Gastrocnemius medialis (tissue), 4 donors: ENCODE measurements at places on chromosomes 12 and 14. TPM values are rescaled to one million over a fixed set of nuclear protein-coding genes. Genes with fewer than 3 reads are reported as not detected.
A peak's percentile ranks its signal among the peaks of the same experiment; 100 is the strongest.

SENP1 gene
- 11.2 TPM for total RNA-seq

LRP1-AS gene
- not detected for total RNA-seq

ARID4A gene
- 6.7 TPM for total RNA-seq

SDS gene
- 2.4 TPM for total RNA-seq

TAS2R14 gene
- 3.0 TPM for total RNA-seq

KRT3 gene
- total RNA-seq, result not detected

KRT72 gene
- total RNA-seq, result not detected

KERA gene
- total RNA-seq, result not detected

RHOJ gene
- total RNA-seq, result 2.8 TPM

HOXC4 gene
- total RNA-seq, result 0.75 TPM

DTX1 gene
- 1.1 TPM for total RNA-seq

BEST3 gene
- total RNA-seq, result 116 TPM

DNA sequence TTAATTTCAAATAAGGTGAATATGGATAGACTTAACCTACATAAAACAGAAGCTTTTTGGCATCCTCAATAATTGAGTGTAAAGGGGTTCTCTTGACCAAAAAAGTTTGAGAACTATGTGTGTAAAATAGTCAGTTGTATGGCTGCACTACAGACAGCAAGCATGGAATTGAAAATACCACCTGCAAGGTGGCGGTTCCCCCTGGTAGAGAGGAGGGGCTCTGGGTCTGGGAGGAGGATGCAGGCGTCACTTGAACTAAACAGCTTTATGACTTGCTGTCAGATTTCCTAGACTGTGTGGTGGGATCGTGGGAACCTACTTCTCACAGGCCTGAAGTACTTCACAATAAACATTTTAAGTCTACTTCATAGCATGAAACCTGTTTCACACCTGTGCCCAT lies 6.3 kb downstream of the EVL start:
- no peak overlapping the region for H3K4me3 ChIP-seq
- no peaks in the 10 kb centered on the region for H3K27me3 ChIP-seq
- H3K27ac ChIP-seq, result no peak overlapping the region
- H3K36me3 ChIP-seq, result no peaks in the 10 kb centered on the region
- peaks cover 4% of the 10 kb centered on the region for H3K4me1 ChIP-seq

DNA sequence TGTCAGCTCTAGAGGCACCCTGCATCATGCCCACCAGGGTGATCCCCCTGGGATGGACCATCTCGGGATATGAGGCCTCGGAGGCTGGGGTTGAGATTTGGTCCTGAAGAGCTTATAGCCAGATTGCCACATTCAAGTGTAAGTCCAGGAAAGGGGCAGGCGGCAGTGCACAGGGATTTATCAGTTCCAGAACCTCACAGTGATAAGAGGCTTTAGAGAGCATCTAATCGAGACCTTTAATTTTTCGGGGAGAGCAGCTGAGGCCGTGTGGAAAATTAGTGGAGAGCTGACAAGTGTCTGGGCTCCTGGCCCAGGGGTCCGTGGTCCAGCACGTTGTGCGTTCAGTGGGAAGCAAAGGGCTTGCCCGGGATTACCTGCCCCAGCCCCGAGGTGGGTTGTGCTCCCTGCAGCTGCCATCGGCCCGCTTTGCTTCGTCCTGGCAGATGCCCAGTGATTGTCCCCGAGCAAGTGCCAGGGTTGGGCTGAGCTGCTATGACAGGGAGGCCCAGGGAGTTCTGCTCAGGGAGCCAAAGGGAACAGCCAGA lies 52.1 kb downstream of the C14orf132 start:
- no peak overlapping the region for H3K4me3 ChIP-seq
- H3K36me3 ChIP-seq, result no peaks in the 10 kb centered on the region
- H3K4me1 ChIP-seq, result no peaks in the 10 kb centered on the region
- no peaks in the 10 kb centered on the region for H3K27me3 ChIP-seq

DNA sequence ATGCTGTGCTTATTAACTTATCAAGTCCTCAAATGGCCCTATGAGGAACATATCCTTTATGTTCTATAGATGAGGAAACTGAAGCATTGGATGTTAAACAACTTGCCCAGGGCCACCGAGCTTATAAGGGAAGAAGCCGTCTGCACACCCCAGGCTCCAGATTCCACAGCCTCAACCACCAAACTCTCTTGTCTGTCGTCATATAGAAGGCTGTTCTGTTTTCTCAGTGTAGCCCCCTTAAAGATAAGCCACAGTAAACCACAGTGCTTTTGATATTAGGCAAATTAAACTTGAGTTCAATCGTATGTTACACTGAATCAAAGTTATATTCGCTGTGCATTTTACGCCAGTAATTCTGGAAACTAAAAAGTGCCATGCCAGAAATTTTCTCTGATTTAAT lies 116.7 kb downstream of the PRKCH start:
- no peak overlapping the region for H3K4me3 ChIP-seq
- H3K27me3 ChIP-seq, result no peaks in the 10 kb centered on the region
- no peaks in the 10 kb centered on the region for H3K36me3 ChIP-seq
- DNase-seq, result no peak
- peaks cover 23% of the 10 kb centered on the region for H3K4me1 ChIP-seq

GRCh38 chr12:91951571-91951970 lies 194.1 kb downstream of the BTG1 start:
- H3K27ac ChIP-seq, result no peak overlapping the region
- no peak for DNase-seq
- no peaks in the 10 kb centered on the region for H3K4me1 ChIP-seq
- H3K4me3 ChIP-seq, result no peak overlapping the region
- no peaks in the 10 kb centered on the region for H3K36me3 ChIP-seq

DNA sequence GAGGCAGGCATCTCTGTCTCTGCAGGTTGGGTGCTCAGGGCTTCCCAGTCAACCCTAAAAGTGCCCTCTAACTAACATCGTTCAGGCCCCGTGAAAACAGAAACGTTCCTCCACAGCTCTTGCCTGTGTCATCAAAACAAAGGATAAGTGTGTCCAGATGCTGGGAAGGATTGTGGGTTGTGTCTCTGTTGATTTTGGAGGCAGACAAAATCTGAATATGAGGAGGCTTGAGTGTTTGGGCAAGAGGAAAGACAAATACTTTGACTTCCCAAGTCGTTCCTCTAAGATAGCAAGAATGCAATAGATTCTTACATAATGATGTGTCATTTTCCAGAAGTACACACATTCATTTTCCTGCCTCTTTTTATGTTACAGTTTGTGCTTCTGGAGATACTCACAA lies 52.9 kb downstream of the SERPINA3 start:
- H3K36me3 ChIP-seq, result no peaks in the 10 kb centered on the region
- H3K27me3 ChIP-seq, result no peaks in the 10 kb centered on the region
- H3K4me3 ChIP-seq, result no peak overlapping the region
- H3K4me1 ChIP-seq, result no peaks in the 10 kb centered on the region

DNA sequence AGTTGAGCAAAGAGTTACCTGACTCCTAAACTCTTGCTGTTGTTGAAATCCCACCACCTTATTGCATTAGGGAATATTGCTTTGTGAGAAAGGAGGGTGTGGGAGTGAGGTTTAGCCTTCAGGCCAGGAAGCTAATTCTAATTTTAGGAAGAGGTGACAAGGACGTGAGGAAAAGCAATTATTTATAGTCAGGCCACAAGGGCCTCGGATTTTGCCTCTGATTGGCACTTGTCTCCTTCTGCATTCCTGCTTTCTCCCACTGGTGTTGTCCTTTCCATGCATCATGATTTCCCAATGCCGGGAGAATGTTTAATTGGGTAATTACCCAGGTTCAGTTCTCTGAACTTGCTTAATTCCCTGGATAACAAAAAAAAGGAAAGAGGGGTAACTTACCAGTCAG lies 37.9 kb upstream of the SLC38A2 start:
- H3K27me3 ChIP-seq, result no peaks in the 10 kb centered on the region
- H3K27ac ChIP-seq, result peak overlapping the region; percentile 71
- no peak overlapping the region for H3K4me3 ChIP-seq
- H3K36me3 ChIP-seq, result no peaks in the 10 kb centered on the region
- no peak for DNase-seq
- peaks cover 48% of the 10 kb centered on the region for H3K4me1 ChIP-seq

GRCh38 chr14:97388408-97388807 lies 591.2 kb downstream of the VRK1 start:
- H3K27me3 ChIP-seq, result no peaks in the 10 kb centered on the region
- H3K4me3 ChIP-seq, result no peak overlapping the region
- H3K36me3 ChIP-seq, result no peaks in the 10 kb centered on the region
- DNase-seq, result no peak
- H3K27ac ChIP-seq, result no peak overlapping the region

- no peaks in the 10 kb centered on the region for H3K36me3 ChIP-seq
- H3K4me1 ChIP-seq, result peaks cover 26% of the 10 kb centered on the region
- no peak for DNase-seq
- H3K4me3 ChIP-seq, result no peak overlapping the region
- peak overlapping the region; percentile 81 for H3K27ac ChIP-seq
These were observed 175.1 kb upstream of the SLC38A2 start for GRCh38 chr12:46547421-46548354.

DNA sequence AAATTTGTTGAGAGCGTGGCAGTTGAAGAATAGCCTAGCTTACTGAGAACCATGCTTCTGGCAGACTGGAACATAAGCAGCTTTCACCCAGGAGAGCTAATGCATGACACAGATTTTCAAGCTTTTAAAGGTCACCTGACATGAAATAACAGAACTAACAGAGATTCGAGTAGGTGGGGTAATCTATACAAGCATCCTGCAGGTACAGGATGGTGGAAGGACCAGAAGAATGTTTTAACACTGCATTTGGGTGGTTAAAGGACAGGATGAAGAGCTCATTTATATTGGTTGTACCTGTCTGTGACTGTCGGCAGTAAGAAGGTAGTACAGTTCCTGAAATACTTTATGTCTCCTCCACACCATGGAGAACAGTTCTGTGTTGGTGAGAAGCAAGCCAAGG lies 8.9 kb downstream of the PELI2 start:
- no peak overlapping the region for H3K4me3 ChIP-seq
- no peak for DNase-seq
- peaks cover 17% of the 10 kb centered on the region for H3K4me1 ChIP-seq

DNA sequence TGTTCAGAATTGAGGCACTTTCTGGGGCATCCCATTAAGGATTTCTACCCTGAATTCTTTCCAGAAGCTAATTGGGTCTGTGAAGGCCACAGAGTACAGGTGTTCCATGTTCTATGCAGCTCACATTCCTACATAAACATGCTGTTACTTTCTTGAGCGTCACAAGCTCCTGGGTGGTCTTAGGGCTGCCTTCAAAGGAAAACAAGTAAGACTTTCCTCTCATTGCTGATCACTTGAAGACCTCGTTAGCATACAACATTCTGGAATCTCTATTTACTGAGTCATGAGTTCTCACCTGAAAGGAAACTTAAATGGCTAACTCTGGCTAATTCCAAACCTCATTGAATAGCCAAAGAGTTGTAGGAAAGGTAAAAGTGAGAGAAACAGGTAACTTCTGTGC lies 63.0 kb upstream of the HMGA2 start:
- no peaks in the 10 kb centered on the region for H3K36me3 ChIP-seq
- H3K4me1 ChIP-seq, result no peaks in the 10 kb centered on the region
- DNase-seq, result no peak
- no peak overlapping the region for H3K4me3 ChIP-seq

GRCh38 chr14:92585981-92586937 lies 72.7 kb downstream of the RIN3 start:
- H3K4me3 ChIP-seq, result no peak overlapping the region
- H3K4me1 ChIP-seq, result no peaks in the 10 kb centered on the region
- no peak for DNase-seq
- H3K27ac ChIP-seq, result no peak overlapping the region
- no peaks in the 10 kb centered on the region for H3K36me3 ChIP-seq

- no peaks in the 10 kb centered on the region for H3K27me3 ChIP-seq
- peak overlapping the region; percentile 23 for H3K27ac ChIP-seq
- no peak overlapping the region for H3K4me3 ChIP-seq
- no peak for DNase-seq
These were observed 38.3 kb upstream of the LDHB start for GRCh38 chr12:21695986-21696385.

DNA sequence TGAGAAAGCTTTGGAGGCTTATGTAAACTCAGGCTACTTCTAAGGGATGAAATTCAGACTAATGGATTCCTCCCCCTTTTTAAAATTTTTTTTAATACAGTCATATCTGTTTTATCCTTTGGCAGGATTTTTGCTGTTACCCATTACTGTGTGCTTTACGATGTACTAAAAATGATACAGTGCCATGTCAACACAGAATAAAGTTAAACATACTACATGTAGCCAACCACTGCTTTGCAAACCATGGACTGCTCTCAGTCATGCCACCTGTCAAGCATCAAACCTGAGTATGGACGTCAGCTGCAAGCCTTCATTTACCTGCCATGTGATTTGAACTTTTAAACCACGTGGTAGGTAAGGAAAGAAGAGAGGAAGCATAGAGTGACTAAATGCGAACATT lies 325.8 kb downstream of the FUT8 start:
- H3K36me3 ChIP-seq, result no peaks in the 10 kb centered on the region
- no peak overlapping the region for H3K27ac ChIP-seq
- DNase-seq, result no peak
- no peaks in the 10 kb centered on the region for H3K27me3 ChIP-seq

- peak overlapping the region; percentile 81 for H3K4me3 ChIP-seq
- H3K4me1 ChIP-seq, result peaks cover 34% of the 10 kb centered on the region
- no peaks in the 10 kb centered on the region for H3K27me3 ChIP-seq
- no peak for DNase-seq
- peaks cover 3% of the 10 kb centered on the region for H3K36me3 ChIP-seq
These were observed 428 bp downstream of the RNF41 start for GRCh38 chr12:56221232-56221756.

DNA sequence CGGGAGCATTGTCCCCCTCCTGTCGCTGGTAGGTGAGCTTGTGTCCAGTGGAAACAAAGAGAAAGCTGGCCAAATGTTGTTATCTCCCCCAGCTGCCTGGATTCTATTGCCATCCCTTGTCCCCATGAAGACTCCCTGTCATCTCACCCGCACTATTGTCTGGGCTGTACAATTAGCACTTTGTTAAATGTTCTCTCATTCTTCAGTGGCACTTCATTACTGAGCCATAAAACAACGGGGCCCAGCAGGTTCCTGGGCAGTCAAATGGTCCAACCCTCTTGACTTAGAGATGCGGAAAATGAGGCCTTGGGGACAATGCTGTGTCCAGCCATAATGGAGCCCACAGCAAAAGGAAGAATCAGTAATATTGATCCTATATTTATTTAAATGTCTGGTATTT lies 13.2 kb upstream of the COL2A1 start:
- DNase-seq, result no peak
- H3K4me1 ChIP-seq, result no peaks in the 10 kb centered on the region
- H3K27me3 ChIP-seq, result no peaks in the 10 kb centered on the region

DNA sequence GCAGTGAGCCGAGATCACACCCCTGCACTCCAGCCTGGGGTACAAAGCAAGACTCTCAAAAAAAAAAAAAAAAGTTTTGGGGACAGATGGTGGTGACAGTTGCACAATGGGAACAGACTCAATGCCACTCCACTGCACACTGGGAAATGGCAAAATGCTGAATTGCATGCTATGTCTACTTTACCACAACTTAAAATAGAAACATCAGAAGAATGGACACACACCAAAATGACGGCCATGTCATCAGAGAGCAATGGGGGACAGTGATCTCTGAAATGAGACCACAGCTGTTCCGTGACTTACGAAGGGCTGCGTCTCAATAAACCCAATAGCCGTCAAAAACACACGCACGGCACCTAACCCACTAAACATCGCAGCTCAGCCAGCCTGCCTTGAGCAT lies 13.7 kb downstream of the DDX54 start:
- H3K27ac ChIP-seq, result no peak overlapping the region
- DNase-seq, result no peak
- peaks cover 97% of the 10 kb centered on the region for H3K36me3 ChIP-seq
- H3K27me3 ChIP-seq, result no peaks in the 10 kb centered on the region

- H3K4me1 ChIP-seq, result no peaks in the 10 kb centered on the region
- no peak overlapping the region for H3K27ac ChIP-seq
- H3K4me3 ChIP-seq, result no peak overlapping the region
- H3K36me3 ChIP-seq, result no peaks in the 10 kb centered on the region
- DNase-seq, result no peak
- H3K27me3 ChIP-seq, result no peaks in the 10 kb centered on the region
These were observed 22.9 kb upstream of the LTBP2 start for GRCh38 chr14:74634964-74635363.

GRCh38 chr14:63192085-63192484 lies 12.2 kb upstream of the RHOJ start:
- H3K4me3 ChIP-seq, result no peak overlapping the region
- no peaks in the 10 kb centered on the region for H3K27me3 ChIP-seq
- H3K27ac ChIP-seq, result peak overlapping the region; percentile 21
